ENCODE measurements at places on chromosomes 16 and 17.

GRCh38 chr17:60586288-60586974 lies 13.6 kb upstream of the PPM1D start:
- DNase-seq: no peak

DNA sequence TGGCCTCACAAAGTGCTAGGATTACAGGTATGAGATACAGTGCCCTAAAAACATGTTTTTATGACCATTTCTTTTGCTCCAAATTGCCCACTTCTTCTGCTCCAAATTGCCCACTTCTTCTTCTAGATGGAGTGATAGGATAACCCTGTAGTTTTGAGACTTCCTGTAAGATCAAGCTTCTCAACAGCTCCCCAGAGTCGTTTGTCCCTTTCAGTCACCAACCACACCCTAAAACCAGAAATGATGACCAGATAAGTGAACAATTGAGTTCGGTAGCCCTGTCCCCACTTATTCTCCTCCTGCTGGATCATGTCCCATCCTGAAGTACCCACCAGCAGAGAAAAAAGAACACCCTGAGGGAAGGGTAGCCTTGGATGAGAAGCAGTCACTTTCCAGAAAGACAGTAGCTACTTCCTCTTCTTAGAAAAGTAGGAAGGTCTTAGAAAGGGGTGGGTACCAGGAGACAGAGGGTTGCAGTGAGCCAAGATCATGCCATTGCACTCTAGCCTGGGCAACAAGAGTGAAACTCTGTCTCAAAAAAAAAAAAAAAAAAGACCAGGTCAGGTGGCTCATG lies 2.5 kb downstream of the ODAD4 start:
- DNase-seq: no peak

DNA sequence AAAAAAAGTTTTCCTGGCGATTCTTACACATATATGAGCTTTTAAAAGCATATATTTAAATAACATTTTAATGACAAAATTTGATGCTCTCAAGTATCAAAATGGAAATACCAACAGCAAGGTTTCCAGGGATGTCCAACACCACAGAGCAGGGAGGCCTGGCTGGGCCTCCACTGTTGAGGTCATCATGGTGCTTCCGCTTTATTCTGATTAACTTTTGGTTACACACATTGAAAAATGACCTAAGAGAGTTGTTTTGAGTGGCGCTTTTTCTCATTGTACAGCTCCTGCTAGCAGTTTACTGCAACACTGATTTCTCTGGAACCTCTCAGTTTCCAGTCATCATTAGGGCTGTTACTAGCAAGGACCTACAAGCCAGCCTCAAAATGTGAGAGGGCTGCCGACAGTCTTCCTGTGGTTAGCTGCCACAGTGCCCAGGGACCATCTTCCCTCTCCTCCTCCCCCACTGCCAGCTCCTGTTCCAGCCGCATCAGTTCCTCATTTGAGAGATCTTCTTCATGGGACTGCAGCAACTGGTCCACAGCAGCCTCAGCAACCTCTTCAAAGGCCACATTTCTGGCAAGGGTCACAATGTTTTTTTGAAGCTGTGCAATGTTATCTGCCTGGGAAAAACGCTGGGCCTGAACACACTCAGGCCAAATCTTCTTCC lies 21.3 kb downstream of the DEF8 start:
- DNase-seq: no peak

DNA sequence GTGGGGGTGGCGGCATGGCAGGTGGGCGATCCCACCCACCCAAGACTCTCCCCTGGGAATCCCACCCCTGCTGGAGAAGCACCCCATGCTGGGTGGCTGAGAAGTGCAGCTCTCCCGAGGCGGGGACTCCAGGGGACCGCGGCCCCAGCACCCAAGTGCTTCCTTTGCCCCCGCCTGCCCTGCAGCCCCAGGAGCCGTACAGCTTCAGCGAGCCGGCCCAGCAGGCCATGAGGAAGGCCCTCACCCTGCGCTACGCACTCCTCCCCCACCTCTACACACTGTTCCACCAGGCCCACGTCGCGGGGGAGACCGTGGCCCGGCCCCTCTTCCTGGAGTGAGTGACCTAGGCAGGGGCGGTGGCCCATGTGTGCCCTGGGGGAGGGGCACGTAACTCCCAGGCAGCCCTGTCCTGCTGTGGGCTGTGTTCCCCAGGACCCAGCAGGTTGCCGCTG lies 11.7 kb downstream of the GAA start:
- DNase-seq: no peak

- no peak for DNase-seq
Measured at GRCh38 chr17:55654821-55655220, 67.8 kb downstream of the TMEM100 start.

- DNase-seq: no peak
Measured at GRCh38 chr16:26335236-26335853, 643.6 kb downstream of the HS3ST4 start.

DNA sequence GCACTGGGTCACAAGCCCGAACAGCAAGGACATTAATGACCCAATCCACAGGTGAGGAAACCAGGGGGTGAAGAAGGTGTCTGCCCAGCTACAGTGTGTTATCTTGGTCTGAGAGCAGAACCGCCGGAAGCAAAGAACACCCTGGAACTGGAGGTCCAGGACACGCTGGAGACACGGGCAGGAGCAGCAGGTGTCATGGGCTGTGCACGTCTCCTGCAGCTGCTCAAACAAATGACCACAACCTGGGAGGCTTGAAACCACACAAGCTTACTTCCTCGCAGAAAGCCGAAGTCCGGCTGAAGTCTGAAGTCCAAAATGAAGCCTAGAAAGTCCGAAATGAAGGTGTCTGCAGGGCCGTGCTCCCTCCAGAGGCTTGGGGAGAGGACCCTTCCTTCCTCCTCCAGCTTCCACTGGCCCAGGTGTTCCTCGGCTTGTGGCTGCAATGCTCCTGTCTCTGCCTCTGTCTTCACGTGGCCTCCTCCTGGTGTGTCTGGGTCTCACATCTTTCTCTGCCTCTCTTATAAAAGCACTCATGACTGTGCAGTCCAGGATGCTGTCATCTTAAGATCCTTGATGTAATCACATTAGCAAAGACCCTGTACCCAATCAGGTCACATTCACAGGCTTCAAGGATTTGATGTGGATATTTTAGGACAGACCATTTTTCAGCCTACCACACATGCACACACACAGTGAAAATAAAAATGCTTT lies 351.2 kb downstream of the C16orf95 start:
- no peak for DNase-seq

DNA sequence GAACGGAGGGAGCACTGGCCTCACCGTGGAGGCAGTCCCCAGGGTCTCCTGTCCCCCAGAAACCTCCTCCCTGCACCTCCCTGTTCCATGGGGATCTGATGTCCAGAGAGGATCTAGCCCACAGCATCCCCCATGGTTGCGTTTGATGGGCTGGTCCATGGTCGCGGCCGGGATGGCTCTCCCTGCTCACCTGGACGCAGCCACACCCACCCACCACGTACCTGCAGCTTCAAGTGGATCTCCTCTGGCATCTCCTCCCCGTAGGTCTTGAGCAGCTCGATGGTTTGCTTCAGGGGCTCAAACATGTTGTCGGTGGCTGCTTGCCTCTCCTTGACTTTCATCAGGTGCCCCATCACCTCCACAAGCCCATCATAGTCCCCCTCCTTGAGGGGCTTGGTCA lies 47.9 kb downstream of the DNAH17 start:
- DNase-seq: no peak

GRCh38 chr17:55988861-55989260 lies 164.4 kb upstream of the ANKFN1 start:
- no peak for DNase-seq

DNA sequence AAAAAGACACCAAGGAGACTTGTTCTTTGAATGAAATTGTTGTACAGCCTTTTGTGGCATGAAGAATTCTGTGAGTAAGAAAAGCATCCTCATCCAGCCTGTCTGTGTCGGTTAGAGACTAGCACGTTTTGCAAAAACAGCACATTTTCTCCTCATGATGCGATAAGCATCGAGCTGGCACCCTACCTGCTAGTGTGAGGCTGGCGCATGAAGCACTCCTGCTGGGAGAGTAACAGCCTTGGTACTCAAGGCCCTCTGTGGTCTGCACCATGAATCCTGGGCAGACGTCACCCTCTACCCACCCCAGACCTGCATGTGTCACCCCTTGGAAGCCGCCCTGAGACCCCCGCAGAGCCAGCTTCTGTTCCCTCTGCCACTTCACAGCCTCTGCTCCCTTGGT lies 92.6 kb upstream of the TMEM132E start:
- no peak for DNase-seq

GRCh38 chr17:43953746-43954145 lies at the start of gene PYY:
Gene PYY (minus strand): TSS chr17:43953940. CDS start chr17:43953483, 457 bp downstream.
- no peak for DNase-seq

DNA sequence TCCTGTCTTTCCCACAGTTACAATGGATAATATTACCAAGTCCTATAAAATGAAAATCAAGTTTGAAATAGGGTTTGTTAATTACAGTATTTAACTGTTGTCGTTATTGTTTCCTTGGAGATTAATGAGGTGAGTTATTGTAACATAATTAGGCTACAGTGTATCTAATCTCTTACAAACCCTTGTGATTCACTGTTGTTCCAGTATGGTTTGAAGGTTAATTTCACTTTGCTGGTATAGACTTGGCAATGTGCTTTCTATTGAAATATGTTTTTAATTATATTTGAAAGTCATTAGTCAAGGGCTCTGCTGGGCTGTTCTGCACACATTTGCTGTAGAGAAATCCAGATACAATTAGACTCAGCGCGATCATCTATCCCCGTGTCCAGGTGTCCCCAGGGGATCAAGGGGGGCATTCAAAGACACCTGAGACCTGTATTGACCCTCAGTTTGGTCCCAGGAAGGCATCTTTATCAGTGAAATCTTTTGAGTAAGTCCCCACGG lies 624.6 kb upstream of the EEF2KMT start:
- DNase-seq: no peak

DNA sequence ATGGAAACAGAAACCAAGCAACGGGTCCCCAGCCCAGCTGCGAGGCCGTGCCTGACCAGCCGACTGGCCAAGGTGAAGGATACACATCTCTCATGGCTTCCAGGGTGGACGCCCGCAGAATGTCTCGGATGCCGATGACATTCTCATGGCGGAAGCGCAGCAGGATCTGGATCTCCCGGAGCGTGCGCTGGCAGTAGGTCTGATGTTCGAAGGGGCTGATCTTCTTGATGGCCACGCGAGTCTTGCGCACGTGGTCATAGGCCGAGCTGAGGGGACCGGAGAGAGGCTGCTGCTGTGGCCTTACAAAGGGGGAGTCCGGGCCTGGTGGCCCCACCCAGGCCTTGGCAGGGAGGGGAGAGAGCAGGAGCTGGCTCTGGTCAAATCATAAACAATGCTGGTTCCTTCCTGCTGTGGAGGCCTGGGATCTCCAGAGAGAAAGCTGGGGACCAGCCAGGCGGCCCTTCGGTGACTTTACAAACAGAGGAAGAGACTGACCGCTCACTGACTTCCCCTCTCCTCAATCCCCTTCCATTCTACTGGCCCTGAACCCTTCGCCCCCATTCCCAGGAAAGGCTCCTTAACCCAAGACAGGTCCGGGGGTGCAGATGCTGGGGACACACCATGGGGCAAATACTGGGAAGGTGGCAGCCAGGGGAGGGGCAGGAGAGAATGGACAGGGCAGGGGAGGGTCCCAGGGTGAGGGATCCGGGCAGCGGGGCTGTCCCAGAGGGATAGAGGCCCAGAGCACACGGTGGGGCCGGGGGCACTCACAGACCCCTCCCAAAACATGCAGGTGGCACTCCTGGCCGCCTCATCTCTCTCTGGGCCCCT lies 1.1 kb downstream of the MAPK3 start:
- DNase-seq: no peak
